Activated CD4-positive, alpha-beta T cell treated with anti-CD3 and anti-CD28 coated beads, Interleukin-2, amount 50 U/mL, for 16 hours (primary cell): ENCODE measurements at places on chromosomes 12 and 14.

DNA sequence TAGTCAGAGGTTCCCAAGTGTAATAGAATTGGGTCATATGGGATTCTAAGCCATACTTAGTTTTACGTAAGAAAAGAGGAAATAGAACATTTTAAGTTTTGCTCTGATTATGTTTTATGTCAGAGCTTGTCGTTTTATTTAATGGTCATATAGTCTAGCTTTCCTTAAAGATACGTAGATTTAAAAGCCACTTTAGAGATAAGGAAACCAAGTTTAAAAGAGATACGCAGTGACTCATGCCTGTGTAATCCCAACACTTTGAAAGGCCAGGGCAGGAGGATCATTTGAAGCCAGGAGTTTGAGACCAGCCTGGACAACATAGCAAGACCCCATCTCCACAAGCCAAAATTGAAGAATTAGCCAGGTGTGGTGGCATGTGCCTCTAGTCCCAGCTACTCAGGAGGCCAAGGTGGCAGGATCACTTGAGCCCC lies 19.5 kb downstream of the MAPK1IP1L start:
- DNase-seq, result no peak

DNA sequence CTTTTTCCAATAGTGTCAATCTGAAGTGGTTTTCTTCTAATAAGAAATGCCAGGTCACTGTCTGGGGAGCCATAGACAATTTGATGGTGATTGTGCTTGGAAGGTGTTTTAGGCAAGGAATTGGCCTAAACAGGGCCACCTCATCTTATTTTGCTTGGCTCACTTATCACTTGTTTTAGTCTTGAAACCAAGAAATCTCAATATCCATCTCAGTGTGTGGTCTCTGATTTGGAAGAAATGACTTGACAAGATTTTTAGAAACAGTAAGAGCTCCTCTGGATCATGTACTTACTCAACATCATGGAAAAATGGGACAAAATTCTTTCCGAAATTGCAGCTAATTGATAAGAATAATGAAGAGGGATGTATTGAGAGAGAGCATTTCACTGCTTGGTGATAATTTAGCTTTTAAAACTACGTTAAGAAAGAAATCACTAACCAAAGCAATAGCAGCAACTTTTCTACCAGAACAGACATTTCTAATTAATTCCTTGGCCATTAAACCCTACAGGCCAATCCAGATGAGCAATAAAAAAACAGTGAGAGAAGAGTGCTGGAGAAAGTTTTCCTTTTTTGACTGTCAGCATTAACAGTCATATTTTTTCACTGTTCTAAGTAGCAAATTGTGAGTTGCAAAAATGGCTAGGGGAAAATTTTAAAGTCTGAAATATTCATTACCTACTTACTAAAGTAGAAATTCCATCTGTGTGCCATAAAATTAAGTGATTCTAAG lies 157.3 kb downstream of the AEBP2 start:
- no peak for DNase-seq

- peak; percentile 46 for DNase-seq
These were observed 4.4 kb downstream of the CACNA1C start for GRCh38 chr12:2057041-2057794.

DNA sequence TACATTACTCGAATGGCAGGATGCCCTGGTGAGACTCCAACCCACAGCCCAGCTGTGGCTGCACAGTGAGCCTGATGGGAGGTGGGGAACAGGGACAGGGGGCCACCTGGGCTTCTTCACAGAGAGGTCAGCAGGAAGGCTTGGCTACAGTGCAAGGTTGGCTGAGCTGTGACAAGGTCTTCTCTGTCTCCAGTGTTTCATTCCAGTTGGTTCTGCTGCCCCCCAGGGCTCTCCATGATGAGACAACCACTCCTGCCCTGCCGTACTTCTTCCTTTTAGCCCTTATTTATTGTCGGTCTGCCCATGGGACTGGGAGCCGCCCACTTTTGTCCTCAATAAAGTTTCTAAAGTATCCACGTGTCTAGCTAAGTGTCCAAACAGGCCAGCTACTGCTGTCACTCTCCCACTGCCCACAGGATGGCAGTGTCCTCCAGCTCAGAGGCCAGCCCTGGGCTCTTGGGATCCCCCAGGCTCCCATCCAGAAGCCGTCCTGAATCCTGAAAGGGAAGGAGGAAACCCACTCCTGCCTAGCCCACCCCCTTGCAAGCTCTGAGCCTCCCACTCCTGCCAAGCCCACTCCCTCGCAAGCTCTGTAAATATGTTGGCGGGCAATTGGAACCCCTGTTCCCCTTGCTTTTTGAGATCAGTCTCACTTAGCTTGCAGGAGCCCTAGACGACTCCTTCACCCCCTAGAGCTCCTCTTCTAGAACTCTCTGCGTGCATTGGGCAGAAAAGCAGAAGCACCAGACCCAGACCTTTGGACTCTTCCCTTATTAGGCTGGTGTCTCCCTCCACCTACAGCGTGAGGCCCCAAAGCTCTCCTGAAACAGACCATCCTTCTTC lies 5.4 kb downstream of the C1QL4 start:
- DNase-seq, result no peak

DNA sequence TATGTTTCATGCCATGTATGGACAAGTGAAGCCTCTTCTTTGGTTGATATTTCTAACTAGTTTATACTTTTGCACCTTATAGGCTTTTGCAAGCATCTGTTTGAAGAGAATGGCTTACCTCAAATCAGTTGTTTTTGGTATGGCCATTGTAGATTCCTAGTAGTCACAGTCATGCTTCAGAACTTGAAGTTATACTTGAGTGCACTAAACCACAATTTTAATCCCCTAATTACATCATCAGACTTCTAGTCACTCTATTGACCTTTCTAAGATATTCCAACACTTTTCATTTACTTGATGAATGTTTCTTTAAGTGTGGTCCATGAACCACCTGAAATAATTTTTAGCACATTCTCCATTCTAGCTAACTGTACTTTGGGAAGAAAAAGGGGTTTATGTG lies 18.6 kb upstream of the KLRB1 start:
- no peak for DNase-seq
